AG04449 (cell line): ENCODE measurements at places on chromosomes 6 and 20.

DNA sequence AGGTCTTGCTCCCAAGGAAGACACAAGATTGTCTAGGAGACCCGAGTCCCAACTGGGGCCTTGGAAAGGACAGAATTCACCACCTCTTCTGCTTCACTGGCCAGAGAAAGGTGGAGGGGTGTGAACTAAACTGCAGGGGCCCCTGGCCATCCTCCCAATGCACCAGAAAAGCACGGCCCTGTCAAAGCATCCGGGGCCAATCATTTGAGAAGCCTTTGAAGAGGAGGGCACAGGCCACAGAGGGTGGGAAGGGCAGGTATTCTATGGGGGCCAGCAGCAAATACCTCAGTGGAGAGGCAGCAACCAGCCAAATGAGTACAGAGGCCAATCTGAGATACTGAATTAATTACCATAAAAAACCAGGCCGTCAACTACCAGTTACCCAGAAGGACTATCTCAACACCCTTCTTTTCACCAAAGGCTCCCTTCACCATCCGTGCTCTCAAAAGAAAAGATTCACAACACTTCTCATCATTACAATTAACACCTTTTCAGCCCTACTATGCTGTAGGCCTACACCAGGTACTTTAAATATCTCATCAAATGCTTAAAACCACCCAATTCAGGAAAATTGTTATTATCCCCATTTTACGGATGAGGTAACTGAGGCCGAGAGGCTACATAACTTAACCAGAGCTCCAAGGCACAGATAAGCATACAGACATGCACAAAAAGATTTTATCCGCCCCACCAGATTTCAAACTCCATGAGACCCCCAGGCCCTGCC is 50.7 kb downstream of the TRERF1 start:
- no peak for DNase-seq

DNA sequence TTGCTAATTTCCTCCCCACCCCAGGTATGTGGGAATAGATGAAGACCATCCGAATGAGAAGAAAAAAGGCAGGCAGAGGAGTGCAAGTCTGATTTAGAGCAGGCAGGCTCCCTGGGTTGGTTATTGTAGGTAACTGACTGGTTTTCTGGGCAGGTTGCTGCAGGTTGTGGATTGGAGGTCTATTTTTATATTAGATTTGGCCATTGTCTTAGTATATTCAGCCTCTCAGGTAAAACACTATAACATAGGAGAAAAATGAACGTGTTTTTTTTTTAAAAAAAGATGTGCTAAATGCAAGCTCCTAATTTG is 492 bp upstream of the TBC1D7 start:
- no peak for DNase-seq

- DNase-seq = no peak
Measured at GRCh38 chr6:3210024-3210610, 17.3 kb downstream of the TUBB2B start.

DNA sequence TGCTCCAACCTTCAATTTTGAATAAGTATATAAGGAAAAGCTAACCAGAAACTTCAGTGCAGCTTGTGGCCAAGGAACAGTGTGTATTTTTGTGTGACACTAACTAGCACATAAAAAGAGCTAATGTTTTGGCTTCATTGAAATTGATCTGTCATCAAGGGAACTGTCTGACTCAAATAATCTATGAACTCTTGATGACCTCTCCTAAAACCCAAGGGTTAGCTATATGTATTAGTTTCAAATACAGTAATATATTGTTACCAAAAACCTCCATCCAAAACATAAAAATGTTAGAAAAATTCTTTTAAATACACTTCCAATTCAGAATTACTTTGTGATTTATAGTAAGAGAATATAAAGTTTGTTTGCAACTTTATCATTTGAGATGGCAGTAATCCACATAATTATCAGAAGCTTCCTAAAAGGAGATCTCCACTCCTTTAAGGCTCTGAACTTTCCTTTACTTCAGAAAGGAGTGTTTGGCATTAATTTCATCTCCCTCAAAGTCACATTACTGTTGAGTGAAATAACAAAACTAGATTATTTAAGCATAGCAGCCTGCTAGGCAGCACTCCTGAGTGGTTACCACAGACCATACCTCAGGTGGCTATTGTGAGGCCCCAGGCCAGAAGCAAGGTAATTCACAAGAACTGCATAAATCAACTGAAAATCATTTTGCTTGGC is 46.3 kb upstream of the HSF2 start:
- DNase-seq = no peak

GRCh38 chr6:140178520-140178919 is 804.1 kb upstream of the CITED2 start:
- DNase-seq = peak; percentile 56

- no peak for DNase-seq
Measured at GRCh38 chr6:136058852-136059251, 191.3 kb downstream of the MTFR2 start.

DNA sequence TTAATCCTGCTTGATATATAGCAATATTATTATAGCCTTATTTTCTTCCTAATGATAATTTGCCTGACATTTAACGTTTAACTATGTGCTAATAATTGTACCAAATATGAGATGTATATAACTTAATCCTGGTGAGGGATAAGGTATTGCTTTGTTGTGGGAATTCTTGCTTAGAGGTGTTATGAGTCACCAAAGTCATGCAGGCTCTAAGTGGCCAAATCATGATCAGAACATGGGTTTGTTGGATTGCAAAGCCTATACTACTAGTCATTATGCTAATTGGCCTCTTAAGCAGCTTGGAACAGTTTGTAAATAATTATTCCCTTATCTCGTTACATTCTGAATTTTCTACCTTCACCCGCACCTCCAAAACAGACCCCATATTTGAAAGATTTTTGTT is 21.9 kb upstream of the C6orf141 start:
- no peak for DNase-seq

DNA sequence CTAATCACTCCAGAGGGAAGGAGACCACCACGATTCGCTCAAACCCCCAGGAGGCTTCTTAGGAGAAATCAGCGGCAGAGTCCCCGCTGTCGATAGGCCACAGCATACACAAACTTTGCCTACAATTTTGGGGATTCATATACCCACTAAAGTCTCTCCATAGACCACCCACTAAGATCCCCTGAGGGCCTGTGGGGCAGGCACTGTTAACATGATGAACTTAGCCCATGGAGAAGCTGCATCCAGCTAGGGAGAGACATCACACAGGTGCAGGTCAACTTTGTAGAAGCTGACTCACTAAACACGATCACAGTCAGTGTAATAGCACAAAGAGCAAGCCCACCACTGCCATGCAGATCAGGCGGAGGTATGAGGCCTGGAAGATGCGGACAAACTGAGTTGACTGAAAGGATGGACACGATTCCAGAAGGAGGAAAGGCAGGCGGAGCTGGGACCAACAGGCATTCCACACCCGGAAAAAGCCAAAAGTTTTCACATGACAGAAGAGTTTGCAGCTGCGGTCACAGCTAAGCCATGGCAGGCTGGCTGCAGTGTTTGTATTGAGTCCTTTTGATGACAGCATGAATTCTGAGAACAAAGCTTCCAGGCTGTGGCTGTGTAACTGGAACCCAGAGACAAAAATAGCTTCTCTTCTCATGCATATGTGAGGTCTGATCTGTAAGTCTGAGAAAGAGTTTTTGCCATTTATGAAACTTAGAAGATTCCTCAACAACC is 75.7 kb upstream of the QKI start:
- DNase-seq = peak; percentile 33

DNA sequence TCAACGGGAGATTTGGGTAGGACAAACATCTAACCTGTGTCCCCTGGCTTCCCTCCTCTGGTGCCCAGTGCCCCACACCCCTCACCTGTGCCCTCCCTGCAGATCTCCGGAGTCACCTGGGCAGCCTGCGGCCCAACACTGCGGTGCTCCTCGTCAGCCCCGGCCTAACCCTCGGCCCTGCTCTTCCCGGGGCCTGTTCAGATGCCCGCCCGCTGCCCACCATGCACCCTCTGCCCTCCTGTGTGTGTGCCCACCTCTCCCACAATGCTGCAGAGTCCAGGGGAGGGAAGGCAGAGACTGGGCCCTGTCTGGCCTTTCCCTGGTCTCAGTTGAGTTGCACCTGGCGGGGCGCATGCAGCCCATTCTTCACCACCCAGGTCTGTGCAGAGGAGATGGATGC is 349.3 kb downstream of the CDH4 start:
- DNase-seq = no peak

DNA sequence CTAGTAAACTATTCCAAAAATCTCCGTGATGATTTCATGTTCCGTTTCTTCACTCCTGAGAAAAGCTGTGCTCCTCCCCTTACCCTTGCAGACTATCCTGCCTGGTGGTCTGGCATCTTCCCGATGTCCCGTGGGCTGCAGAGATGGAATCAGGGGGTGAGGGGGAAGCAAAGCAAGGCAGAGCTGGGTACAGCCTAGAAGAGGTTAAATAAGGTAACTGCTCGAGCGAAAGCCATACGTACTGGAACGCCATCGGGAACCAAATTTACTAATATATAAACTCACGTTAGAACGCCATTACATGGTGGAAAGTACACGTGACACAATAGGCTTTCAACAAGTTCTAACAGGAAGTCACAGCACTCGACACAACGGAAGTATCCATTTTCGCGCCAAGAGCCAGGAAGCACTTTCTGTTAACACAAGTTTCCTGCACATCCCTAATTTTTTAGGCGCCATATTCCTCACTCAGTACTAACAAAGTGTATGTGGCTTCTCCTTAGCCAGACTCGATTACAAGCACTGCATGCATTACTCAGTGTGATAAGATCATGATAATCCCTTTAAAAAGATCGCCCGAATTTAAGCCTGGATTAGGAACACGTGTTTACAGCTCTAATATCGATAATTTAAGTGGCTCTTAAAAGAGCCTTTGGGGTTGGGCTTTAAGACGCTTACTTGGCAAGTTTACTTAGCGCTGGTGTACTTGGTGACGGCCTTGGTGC is 101.6 kb upstream of the PRSS16 start:
- peak; percentile 49 for DNase-seq

DNA sequence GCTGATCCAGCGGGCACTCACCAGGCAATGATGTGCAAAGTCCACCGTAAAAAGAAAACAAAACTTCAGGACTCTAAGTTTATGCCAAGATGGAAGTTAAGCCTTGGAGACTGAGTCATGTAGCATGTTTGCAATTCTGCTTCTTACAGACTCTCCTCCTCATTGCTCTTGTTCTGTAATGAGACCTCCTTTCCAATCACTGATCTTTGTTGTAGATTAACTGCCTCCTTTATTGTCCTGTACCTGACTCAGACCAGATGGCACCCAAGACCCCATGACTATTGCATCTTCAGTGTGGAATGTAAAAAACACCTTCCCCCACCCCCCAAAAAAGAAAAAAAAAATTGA is 11.2 kb downstream of the NEU1 start:
- DNase-seq = no peak

- no peak for DNase-seq
Measured at GRCh38 chr20:32592022-32592421, 6.9 kb upstream of the NOL4L start.

- DNase-seq = no peak
Measured at GRCh38 chr6:31821301-31822035, 6.1 kb upstream of the HSPA1B start.

- DNase-seq = no peak
Measured at GRCh38 chr6:158118886-158119285, 49.2 kb downstream of the SERAC1 start.

GRCh38 chr6:115899730-115900282 is 160.9 kb downstream of the FRK start:
- no peak for DNase-seq

DNA sequence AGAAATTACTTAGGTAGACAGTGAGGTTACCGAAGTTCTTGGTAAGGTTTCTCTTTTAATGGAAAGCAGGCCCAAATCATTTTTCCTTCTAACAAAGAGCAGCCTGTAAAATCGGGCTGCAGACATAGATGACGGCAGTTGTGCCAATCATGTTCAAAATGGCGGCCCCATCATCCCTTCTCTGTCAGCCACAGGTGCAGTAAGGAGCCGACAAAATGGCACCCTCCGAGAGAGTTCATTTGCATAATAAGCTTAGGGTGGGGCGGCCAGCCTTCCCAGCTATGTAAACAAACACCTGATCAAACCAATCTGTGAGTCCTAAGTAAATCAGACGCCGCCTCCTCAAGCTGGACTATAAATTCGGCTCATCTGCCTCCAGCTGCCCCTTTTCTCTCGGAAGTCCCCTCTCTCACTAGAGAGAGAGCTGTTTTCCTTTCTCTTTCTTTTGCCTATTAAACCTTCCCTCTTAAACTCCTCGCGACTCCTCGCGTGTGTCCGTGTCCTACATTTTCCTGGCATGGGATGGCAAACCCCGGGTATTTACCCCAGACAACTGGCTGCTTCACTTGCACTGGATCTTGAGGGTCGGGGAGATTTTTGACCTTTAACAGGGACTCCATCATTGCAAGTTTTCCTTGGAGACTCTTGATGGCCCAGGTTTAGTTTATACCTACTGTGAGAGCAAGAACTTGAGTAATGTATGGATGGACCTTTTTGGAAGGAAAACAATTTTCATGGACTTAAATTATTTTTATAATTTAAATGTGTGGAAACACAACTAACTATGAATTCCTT is 8.9 kb upstream of the DDR1 start:
- no peak for DNase-seq

DNA sequence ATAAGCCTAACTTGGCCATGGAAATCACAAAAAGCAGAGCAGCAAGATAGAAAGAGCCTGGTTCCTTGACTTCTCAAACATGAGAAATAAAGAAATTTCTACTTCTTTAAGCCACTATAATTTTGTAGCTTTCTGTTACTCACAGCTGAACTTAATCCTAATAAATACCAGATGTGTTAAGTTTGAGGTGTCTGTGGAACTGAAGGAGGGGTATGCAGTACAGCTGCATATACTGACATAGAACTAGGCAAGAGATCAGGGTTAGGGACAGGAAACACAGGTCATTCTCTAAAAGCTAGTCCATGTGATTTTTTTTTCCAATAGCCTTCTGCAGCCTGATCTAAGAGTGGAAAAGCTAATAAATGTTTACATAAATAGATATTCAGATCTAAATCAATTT is 123.9 kb downstream of the COL12A1 start:
- no peak for DNase-seq

DNA sequence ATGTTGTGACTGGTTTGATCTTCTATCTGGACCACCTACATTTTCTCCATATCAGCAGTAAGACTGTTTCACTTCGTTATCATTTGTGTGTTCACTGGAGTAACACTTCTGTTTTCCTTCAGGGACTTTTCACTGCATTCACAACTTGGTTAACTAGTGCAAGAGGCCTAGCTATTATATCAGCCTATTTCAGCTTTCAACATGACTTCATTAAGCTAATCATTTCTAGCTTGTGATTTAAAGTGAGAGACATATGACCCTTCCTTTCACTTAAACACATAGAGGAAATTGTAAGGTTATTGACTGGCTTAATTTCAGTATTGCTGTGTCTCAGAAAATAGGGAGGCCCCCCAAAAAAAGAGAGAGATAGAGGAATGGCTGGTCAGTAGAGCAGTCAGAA is 622.8 kb upstream of the NRSN1 start:
- DNase-seq = no peak
